ENCODE measurements at places on chromosomes 3 and 15. TPM values are rescaled to one million over a fixed set of nuclear protein-coding genes. Genes with fewer than 3 reads are reported as not detected.

DNA sequence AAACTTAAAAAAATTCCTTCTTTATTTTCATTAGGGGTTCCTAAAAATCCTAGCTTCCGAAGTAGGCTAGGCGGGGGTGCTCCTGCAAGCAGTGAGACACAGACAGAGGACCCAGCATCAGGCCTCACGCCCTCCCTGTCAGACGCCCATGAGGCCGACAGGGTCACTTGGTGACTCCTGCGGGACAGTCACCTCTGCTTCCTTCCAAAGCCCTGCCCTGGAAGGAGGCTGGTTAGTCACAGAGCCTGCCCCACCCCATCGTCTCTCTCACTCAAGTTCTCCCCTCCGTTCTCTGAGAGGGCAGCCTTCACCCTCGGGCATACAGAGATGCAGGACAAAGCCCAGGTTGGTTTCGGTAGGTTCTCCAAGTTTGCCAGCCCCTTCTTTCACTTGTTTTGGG, 38.6 kb downstream of the EHD4 start:
- no peak for DNase-seq

GRCh38 chr15:74791667-74792066, 9.8 kb downstream of the CSK start:
- no peak for DNase-seq

GRCh38 chr15:68445351-68445750, 13.4 kb upstream of the ITGA11 start:
- no peak for DNase-seq

GRCh38 chr15:87269566-87269965, 987.0 kb downstream of the NTRK3 start:
- DNase-seq: no peak

- peak; percentile 73 for DNase-seq
These were observed 283.1 kb downstream of the FGF12 start for GRCh38 chr3:192444096-192444790.

DNA sequence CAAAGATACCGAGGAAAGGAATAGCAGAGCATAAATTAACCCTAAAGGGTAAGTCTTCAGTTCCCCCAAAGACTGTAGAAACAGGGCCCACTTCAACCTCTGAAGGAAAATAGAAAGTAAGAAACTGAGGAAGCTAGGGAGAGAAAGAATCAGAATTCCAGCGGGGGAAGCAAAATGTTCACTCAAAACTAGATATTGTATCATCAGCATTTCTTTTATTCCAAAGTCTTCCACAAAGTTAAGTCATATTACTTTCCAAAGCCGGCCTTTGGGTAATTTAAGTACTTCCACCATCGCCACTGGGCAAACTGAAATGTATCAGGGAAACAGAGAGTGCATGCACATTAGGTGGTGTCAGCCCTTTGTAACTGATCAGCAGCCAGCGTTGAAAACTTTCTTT, 88.3 kb downstream of the RSL24D1 start:
- no peak for DNase-seq

GRCh38 chr3:89252016-89252415, 144.6 kb downstream of the EPHA3 start:
- no peak for DNase-seq

GRCh38 chr3:132071043-132071442, 36.2 kb upstream of the CPNE4 start:
- no peak for DNase-seq

Gene FETUB
- not detected for total RNA-seq

Gene GJD2
- not detected for total RNA-seq

Gene CHRNA7
- total RNA-seq: 1.2 TPM

Gene SPINT1
- 2.0 TPM for total RNA-seq

All from Right ventricle myocardium inferior (tissue), 1 donor.